Esophagus (tissue), 2 donors: ENCODE measurements at places on chromosomes 11 and 22. TPM values are rescaled to one million over a fixed set of nuclear protein-coding genes. Genes with fewer than 3 reads are reported as not detected.

HBG2 gene
- polyA plus RNA-seq = not detected

PYGM gene
- polyA plus RNA-seq = 1.2 TPM

KDELR3 gene
- polyA plus RNA-seq = 1.0 TPM

RHOD gene
- 213 TPM for polyA plus RNA-seq

GLYATL2 gene
- polyA plus RNA-seq = 0.13 TPM

VSIG2 gene
- polyA plus RNA-seq = 9.7 TPM

MMP7 gene
- polyA plus RNA-seq = 0.42 TPM

PLEKHB1 gene
- polyA plus RNA-seq = 1.3 TPM

NXPE2 gene
- polyA plus RNA-seq = not detected

IRAG1 gene
- 8.6 TPM for polyA plus RNA-seq

OR52N4 gene
- not detected for polyA plus RNA-seq

KREMEN1 gene
- polyA plus RNA-seq = 29.1 TPM

OR10D3 gene
- polyA plus RNA-seq = not detected

FANCF gene
- polyA plus RNA-seq = 3.7 TPM

KCNJ5 gene
- polyA plus RNA-seq = 0.27 TPM

TYMP gene
- polyA plus RNA-seq = 48.0 TPM

C1QTNF5 gene
- 6.7 TPM for polyA plus RNA-seq

RIBC2 gene
- polyA plus RNA-seq = 1.3 TPM

SLC22A8 gene
- polyA plus RNA-seq = not detected

KIAA1671 gene
- polyA plus RNA-seq = 14.2 TPM

PHF21B gene
- polyA plus RNA-seq = 0.08 TPM

TBCEL gene
- 2.2 TPM for polyA plus RNA-seq

PIK3IP1 gene
- polyA plus RNA-seq = 11.5 TPM

KCNA4 gene
- polyA plus RNA-seq = not detected

ZNF214 gene
- polyA plus RNA-seq = 0.46 TPM

CARD16 gene
- 32.7 TPM for polyA plus RNA-seq

MEI1 gene
- polyA plus RNA-seq = 0.79 TPM

OR5A1 gene
- polyA plus RNA-seq = not detected

ISX gene
- not detected for polyA plus RNA-seq

PTGDR2 gene
- polyA plus RNA-seq = 0.26 TPM

APOA1 gene
- 0.10 TPM for polyA plus RNA-seq

MS4A3 gene
- polyA plus RNA-seq = not detected

OR5W2 gene
- not detected for polyA plus RNA-seq

F2 gene
- polyA plus RNA-seq = not detected

MS4A6A gene
- polyA plus RNA-seq = 11.4 TPM

GLB1L2 gene
- polyA plus RNA-seq = 3.2 TPM

OR51B5 gene
- polyA plus RNA-seq = not detected

OR10G4 gene
- not detected for polyA plus RNA-seq

NXPE1 gene
- polyA plus RNA-seq = not detected

GGTLC3 gene
- polyA plus RNA-seq = not detected

TTC28 gene
- 1.4 TPM for polyA plus RNA-seq

C11orf52 gene
- 6.5 TPM for polyA plus RNA-seq

PRAME gene
- 0.01 TPM for polyA plus RNA-seq

OR5M10 gene
- polyA plus RNA-seq = not detected
